RPMI8226 (cell line): ENCODE measurements at places on chromosomes 4 and X.

DNA sequence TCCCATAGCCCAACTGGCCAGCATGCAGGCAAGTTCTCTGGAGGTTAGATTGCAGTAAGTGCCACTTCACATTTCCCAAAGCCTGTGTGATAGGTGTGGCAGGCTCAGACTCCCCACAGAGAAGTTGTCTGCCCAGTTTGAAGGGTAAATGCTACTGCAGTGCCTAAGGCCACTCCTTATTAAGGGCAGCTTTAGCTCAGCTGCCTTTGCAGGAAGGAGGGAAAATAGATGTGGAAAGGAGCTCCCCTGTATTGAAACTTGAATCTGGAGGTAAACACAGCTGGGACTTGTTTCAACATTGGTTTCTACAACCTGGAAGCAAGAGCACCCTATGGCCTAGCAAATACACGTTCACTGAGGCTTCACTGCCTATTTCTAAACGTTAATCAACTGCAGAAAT is 22.4 kb downstream of the NEXMIF start:
- no peak for DNase-seq

DNA sequence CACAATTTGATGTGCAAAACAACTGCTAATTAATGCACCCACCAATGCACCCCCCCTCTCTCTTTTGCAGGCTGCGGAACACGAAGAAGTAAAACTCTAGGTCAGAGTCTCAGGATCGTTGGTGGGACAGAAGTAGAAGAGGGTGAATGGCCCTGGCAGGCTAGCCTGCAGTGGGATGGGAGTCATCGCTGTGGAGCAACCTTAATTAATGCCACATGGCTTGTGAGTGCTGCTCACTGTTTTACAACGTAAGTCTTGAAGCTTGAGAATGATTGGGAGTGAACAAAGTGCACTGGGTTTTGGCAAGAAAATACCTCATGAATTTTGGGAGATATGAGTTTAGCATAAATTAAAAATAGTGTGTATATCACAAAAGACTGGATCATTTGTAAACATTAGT is 28.9 kb downstream of the TMPRSS11E start:
- no peak for DNase-seq

- DNase-seq = no peak
Observed at GRCh38 chr4:41757521-41758156, 9.1 kb upstream of the PHOX2B start.

GRCh38 chr4:139458999-139459398 is 5.1 kb downstream of the RAB33B start:
- DNase-seq = no peak

DNA sequence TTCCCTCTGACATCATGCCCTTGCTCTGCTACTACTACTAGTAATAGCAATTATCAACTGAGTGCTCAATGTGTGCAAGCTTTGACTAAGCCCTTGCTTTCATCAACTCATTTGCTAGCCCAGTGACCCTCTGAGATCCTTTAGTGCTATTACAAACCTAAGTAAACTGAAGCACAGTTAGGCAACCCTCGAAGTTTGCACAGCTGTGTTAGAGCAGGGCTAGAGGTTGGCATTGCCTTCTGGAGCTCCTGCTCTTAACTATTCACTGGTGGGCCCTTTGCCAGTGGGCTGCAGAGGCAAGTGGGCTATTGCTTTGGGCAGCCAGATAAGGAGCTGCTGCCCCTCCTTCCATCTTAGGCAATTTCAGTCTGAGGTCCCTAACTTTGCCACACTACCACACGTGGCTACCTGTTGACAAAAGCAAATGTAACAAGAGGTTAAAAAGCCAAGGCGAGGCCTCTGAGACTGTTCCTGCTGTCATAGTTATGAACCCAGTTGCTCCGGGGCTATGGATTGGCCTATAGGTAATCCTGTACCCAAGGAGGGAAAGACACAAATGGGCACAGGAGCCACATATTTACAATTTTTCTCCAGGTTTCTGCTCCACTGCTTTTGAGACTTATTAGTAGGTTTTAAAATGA is 41.5 kb upstream of the ANKRD50 start:
- no peak for DNase-seq

DNA sequence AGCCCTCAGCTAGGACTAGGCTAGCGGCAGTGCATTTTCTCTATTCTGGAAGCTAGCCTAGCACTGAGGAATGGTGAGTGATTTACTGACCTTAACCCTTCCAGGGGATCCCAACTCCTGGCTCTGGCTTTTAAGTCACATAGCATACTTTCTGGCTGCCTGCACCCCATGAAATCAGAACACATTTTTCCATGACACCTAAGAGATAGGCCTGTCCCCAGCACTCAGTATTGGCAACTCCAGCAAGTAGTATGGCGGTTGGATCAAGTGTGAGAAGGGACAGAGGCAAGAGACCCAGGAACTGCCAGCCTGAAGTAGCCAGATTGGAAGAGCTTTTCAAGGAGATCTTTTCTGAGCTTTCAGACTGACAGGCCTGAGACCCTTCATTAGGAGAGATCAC is 8.2 kb downstream of the FGF16 start:
- no peak for DNase-seq

- DNase-seq = no peak
Observed at GRCh38 chrX:4484266-4484665, 770.8 kb upstream of the PRKX start.

DNA sequence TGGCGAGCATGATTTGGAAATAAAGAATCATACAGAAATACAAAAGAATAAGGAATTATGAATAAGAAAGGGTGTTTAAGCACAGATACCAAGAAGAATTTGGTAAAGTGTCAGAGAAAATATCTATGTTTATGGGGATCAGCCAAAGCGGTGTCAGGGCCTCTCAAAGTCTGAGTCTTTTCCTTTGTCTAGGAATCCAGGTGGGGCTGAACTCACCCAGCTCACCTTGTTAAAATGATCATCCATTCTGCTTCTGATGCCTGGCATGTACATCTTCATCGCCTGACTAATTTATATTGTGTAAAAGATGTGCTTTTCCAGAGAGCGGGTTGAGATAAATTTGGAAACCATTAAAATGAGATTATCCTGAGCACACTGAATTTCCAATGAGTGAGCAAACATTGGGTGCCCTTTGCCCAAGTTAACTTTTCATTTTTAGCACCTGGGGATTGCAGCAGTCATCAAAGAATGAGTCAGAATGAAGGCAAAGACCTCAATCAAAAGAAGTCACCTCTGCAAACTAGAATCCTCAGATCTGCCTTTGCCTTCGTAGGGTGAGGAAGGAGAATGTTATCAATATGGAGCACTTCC is 141.9 kb upstream of the ANXA3 start:
- DNase-seq = no peak
